ENCODE measurements at places on chromosomes 2 and 18.

DNA sequence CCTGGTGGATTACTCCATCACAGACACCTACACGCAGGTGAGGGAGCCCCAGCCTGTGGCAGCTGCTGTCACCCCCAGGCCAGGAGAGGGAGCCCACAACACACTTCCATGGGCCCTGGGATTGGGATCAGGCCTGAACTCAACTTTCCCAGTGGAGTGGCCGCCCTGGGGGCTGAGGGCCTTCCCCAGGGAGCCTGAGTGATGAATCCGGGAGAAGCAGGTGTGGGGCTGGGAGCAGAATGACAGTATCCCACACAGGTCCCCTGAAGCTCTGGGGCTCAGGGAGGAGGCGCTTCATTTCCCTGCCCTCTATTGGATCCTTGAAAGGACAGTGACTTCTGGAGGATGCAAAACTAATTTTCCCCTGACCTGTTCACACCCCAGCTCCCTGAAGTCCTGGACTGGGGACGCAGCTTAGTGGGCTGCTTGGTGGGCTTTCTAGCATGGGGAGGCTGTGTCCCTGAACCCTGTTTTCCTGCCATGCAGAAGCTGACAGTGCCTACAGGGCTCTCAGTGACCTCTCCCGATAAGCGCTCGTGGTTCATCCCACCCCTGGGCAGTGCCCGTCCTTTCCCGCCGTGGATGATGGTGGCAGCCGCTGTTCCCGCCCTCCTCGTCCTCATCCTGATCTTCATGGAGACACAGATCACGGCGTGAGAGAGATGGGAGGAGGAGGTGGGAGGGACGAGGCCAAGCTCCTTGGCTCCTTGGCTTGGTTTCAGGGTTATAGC is 11.0 kb downstream of the SLC4A3 start:
- H3K27ac ChIP-seq = no peak overlapping the region
- no peak for DNase-seq
- no peak overlapping the region for H3K4me3 ChIP-seq
- peaks cover 19% of the 10 kb centered on the region for H3K4me1 ChIP-seq

- H3K4me3 ChIP-seq = no peak overlapping the region
- H3K27me3 ChIP-seq = peaks cover 35% of the 10 kb centered on the region
- H3K27ac ChIP-seq = no peak overlapping the region
- H3K36me3 ChIP-seq = no peaks in the 10 kb centered on the region
- peaks cover 4% of the 10 kb centered on the region for H3K4me1 ChIP-seq
- no peak for DNase-seq
Measured at GRCh38 chr2:30769481-30769780, 37.8 kb downstream of the CAPN13 start.

GRCh38 chr2:84906108-84906899 is 848 bp downstream of the TMSB10 start:
- H3K36me3 ChIP-seq = peaks cover 10% of the 10 kb centered on the region
- no peaks in the 10 kb centered on the region for H3K27me3 ChIP-seq
- DNase-seq = peak; percentile 51
- H3K4me3 ChIP-seq = peak overlapping the region; percentile 98
- H3K4me1 ChIP-seq = peaks cover 42% of the 10 kb centered on the region
- H3K27ac ChIP-seq = peak overlapping the region; percentile 89

- no peak overlapping the region for H3K4me3 ChIP-seq
- H3K27ac ChIP-seq = no peak overlapping the region
- DNase-seq = no peak
- no peaks in the 10 kb centered on the region for H3K36me3 ChIP-seq
- peaks cover 28% of the 10 kb centered on the region for H3K27me3 ChIP-seq
- H3K4me1 ChIP-seq = no peaks in the 10 kb centered on the region
Measured at GRCh38 chr2:235270956-235271355, 222.9 kb upstream of the AGAP1 start.

- DNase-seq = peak; percentile 45
- no peak overlapping the region for H3K4me3 ChIP-seq
- no peaks in the 10 kb centered on the region for H3K36me3 ChIP-seq
- no peak overlapping the region for H3K27ac ChIP-seq
- H3K4me1 ChIP-seq = peaks cover 9% of the 10 kb centered on the region
- no peaks in the 10 kb centered on the region for H3K27me3 ChIP-seq
Measured at GRCh38 chr18:62586151-62586774, 63.4 kb downstream of the ZCCHC2 start.

- H3K27me3 ChIP-seq = no peaks in the 10 kb centered on the region
- H3K4me3 ChIP-seq = peak overlapping the region; percentile 85
- DNase-seq = peak; percentile 81
- peaks cover 60% of the 10 kb centered on the region for H3K4me1 ChIP-seq
Measured at GRCh38 chr18:79625195-79625923, 54.2 kb upstream of the CTDP1 start.

DNA sequence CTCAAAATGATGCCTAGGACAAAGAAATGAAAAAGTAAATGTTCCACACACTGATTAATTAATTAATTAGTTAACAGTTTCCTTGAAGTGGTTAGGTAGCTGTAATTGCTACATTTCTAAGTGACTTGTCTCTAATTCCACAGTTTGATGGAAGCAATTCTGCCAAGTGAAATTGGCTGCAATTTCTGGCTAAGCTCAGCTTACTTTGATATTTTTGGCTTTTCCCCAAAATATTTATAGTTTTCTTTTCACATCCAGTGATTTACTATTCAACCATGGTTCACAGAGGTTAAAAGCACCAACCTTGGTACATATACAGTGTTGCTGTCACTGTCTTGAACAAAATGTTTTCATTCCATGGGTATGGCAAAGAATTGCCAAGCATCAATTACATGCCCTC is 459.5 kb upstream of the CDH20 start:
- no peaks in the 10 kb centered on the region for H3K4me1 ChIP-seq
- no peak for DNase-seq

DNA sequence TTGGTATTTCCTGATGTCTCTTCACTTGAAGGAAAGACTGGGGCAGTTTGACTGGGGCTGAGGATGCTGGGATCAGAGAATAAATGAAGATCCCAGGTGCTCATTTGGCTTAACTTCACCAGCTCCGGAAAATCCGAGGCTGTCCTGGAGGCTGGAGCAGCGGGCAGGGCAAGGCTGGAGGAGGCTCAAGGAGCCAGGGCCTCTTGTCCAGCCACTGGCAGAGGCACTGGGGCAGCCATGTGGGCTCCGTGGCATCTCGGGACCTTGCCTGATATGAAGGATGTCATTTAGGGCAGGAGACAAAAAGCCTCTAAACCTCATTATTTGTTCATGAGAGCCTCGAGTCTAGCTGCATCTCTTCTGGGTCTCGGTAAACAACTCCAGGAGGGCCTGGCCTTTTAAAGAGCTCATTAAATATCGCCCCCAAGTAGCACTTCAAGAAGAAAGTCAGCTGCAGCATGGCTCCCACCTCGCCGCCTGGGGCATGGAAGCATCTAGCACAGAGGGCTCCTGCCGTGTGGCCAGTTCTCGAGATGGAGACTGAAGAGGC is 13.5 kb upstream of the GPR55 start:
- H3K27ac ChIP-seq = no peak overlapping the region
- H3K4me3 ChIP-seq = no peak overlapping the region
- H3K36me3 ChIP-seq = no peaks in the 10 kb centered on the region
- peaks cover 8% of the 10 kb centered on the region for H3K4me1 ChIP-seq

- H3K27me3 ChIP-seq = no peaks in the 10 kb centered on the region
- H3K27ac ChIP-seq = no peak overlapping the region
- no peak overlapping the region for H3K4me3 ChIP-seq
- DNase-seq = no peak
Measured at GRCh38 chr18:62852851-62853250, 137.5 kb downstream of the PHLPP1 start.

DNA sequence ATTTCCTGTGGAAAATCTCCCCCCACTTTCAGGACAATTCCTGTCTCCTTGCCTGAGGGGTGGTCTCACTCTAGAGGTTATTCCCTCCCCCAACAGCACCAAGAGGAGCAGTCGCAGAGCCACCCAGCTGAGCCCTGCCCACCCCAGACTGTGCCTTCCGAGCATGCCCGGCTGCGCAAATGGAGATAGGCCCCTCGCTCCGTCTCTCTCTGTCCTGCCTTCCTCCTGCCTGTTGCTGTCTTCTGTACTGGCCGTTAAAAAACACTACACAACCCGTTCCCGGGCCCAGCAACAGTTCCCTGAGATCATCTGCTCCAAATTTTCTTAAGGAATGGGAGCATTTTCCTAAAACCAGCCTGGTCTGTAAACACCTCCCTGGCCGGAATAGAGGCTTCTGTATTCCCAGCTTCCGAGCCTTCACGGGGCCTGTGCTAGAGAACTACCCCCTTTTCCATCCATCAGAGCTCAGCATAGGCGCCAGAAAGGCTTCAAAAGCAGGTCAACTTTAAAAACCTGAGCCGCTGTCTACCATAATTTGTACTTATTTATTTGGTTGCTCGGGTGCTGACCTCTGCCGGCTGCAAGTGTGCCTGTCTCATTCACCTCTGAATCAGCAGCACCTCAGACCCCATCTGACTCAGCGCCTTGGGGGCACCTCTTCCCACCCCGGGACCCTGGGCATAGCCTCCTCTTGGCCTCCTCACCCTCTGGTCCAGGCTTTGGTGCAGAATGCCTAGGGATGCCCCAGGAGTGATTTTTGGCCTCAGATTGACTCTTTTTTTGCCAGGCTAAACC is 159.4 kb downstream of the PXDN start:
- no peak overlapping the region for H3K27ac ChIP-seq
- H3K27me3 ChIP-seq = peaks cover 30% of the 10 kb centered on the region
- no peaks in the 10 kb centered on the region for H3K36me3 ChIP-seq
- H3K4me3 ChIP-seq = no peak overlapping the region
- no peak for DNase-seq

GRCh38 chr2:144514616-144515091 is 5.3 kb downstream of the ZEB2 start:
- H3K4me3 ChIP-seq = peak overlapping the region; percentile 94
- no peaks in the 10 kb centered on the region for H3K27me3 ChIP-seq
- H3K4me1 ChIP-seq = peaks cover 61% of the 10 kb centered on the region
- DNase-seq = no peak

DNA sequence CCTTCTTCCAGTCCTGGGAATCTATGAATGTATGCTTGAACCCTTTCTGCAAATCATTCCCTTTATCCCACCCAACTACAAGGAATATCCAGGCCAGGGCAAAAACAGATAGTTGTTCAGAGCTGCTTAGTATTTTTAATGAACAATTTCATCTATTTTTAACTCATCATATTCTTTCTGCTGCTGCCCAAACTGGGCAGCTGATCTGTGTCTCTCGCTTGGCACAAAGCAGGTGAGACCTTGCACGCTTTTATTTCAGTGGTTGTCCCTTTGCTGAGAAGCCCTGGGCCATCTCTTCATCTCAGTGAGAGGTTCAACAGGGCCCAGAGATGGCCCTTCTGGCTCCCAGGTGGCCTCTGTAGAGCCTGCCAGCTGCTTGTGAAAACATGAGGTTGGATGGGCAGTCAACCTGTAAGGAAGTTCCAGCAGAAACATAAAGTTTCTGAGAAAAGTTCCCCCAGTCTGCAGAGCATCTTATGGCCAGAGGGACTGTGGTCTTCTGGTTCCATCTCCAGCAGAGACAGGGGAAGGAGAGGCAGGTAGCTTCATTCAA is 57.5 kb downstream of the MYCN start:
- no peak overlapping the region for H3K27ac ChIP-seq
- no peak overlapping the region for H3K4me3 ChIP-seq
- no peaks in the 10 kb centered on the region for H3K36me3 ChIP-seq
- DNase-seq = no peak
- H3K27me3 ChIP-seq = peaks cover 14% of the 10 kb centered on the region

DNA sequence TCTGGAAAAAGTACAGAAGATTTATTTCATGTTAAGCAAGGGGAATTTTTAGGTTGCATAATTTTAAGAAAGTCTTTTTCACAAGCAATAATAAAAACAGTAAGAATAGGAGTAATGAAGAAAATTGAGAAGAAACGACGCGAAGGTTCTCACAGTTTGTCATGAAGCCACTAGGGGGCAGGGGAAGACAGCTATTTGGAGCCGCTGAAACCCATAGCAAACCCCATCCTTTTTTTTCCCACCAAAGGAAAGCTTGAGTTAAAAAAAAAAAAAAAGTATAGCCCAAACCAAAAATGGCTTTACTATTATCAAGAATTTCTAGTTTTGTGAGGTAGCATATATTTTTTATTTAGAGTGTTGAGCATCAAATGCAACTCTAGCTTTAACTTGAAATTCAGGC is 300.9 kb downstream of the PHLPP1 start:
- H3K27ac ChIP-seq = no peak overlapping the region
- no peaks in the 10 kb centered on the region for H3K4me1 ChIP-seq
- DNase-seq = peak; percentile 37
- no peaks in the 10 kb centered on the region for H3K27me3 ChIP-seq

DNA sequence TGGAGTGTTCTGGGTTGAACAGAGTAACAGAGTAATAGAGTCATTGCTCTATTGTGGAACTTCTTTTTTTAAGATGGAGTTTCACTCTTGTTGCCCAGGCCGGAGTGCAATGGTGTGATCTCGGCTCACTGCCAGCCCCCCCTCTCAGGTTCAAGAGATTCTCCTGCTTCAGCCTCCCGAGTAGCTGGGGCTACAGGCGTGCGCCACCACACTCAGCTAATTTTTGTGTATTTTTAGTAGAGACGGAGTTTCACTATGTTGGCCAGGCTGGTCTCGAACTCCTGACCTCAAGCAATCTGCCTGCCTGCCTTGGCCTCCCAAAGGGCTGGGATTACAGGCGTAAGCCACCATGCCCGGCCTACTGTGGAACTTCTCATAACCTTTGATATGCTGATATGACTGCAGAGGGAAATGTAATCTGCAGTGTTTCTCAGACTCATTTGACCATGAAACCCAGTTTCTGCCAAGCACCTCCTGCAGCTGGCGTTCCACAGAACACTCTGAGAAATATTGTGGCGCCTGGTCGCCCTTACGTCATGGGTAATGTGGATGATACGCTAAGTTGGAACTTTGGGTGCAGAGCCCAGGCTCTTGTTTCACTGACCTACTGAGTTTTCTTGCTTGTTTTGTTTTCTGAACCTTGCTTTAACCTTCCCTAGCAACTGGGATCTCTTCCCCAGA is 213.8 kb downstream of the BCL2 start:
- H3K27ac ChIP-seq = peak overlapping the region; percentile 95
- H3K4me3 ChIP-seq = peak overlapping the region; percentile 76
- H3K27me3 ChIP-seq = peaks cover 7% of the 10 kb centered on the region
- peak; percentile 16 for DNase-seq

- peaks cover 8% of the 10 kb centered on the region for H3K27me3 ChIP-seq
- no peak overlapping the region for H3K27ac ChIP-seq
- H3K4me3 ChIP-seq = peak overlapping the region; percentile 15
- DNase-seq = no peak
Measured at GRCh38 chr18:3411327-3411726, 38.6 kb upstream of the TGIF1 start.
